ENCODE measurements at places on chromosomes 3 and 15. TPM values are rescaled to one million over a fixed set of nuclear protein-coding genes. Genes with fewer than 3 reads are reported as not detected.

DNA sequence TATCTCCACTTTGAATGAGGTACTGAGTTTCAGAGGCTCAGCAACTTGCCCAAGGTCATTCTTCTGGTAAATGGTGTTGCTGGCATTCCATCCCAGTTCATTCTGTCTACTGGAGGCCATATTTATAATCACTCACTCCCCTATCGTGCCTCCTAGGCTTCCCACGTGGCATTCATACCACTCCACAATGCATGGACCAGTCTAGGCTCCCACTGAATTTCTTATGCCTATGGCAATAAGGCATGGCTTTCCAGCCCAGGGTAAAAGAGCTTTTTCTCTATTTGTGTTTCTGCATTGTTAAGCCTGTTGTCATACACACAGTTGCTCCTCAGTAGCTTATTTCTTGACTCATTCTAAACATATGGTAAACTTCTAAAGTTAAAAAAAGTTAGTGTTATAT, 19.9 kb downstream of the BBX start:
- DNase-seq, result no peak

Gene AHSG
- total RNA-seq, result not detected

GRCh38 chr15:32803631-32804030, 85.8 kb downstream of the GREM1 start:
- no peak for DNase-seq

DNA sequence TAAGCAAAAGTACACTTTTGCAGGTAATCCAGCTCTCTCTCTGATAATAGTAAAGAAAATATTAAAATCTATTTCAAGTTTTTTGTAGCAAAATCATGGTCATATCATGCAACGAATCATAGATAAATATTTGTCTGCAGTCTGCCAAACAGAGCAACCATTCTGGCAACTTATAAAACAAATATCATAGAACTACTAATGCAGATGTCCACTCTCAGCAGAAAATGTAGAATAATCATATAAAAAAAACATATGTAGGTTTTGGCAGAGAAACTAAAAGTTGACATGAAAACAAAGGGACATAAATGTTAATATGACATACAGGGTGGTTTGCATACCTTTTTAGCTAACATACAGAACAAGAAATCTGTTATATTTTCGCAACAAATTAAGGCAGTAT, 12.2 kb downstream of the TMCC1 start:
- no peak for DNase-seq

Gene CPB1
- not detected for total RNA-seq

GRCh38 chr3:149077628-149078027, 8.7 kb downstream of the HLTF start:
- peak; percentile 23 for DNase-seq

Measured in kidney epithelial cell (primary cell).